ENCODE measurements at places on chromosomes 2 and 18. TPM values are rescaled to one million over a fixed set of nuclear protein-coding genes. Genes with fewer than 3 reads are reported as not detected.

ARHGEF4 gene
- total RNA-seq, result 0.05 TPM

SOWAHC gene
- 0.31 TPM for total RNA-seq

LOXL3 gene
- 2.0 TPM for total RNA-seq

DTNB gene
- total RNA-seq, result 28.9 TPM

DNAJC5G gene
- total RNA-seq, result not detected

DNA sequence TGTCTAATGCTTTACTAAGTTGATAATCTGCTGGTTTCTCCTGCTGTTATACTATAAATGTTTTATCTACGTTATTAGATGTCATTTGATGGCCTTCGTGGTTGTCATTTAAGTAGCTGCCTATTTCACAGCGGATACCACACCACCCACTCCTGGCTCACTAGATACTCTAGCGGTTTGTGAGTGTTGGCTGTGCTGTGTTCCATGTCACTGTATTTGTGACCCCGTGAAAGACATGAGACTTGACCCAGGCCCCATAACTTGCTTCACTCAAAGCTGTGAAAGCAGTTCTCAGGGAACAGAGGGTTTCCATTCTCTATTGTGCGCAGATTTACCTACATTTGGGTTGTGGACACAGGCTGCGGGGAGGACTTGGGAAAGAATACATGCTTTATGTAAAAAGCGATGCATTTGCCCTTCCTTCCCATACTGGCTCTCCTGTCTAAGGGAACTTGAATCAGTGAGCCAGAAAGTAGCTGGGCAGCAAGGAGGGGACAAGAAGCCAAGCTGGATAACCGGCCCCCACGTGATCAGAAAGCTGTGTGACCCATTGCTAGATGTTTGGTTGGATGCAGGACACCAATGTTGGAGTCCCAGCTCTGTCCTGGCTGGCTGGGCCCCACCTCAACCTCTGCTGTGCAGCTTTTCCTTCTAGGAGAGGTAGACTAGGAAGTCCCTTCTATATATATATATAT is 52.2 kb downstream of the PLB1 start:
- no peak overlapping the region for H3K4me3 ChIP-seq
- peaks cover 1% of the 10 kb centered on the region for H3K27me3 ChIP-seq
- peaks cover 38% of the 10 kb centered on the region for H3K4me1 ChIP-seq
- DNase-seq, result no peak
- H3K27ac ChIP-seq, result no peak overlapping the region

DNA sequence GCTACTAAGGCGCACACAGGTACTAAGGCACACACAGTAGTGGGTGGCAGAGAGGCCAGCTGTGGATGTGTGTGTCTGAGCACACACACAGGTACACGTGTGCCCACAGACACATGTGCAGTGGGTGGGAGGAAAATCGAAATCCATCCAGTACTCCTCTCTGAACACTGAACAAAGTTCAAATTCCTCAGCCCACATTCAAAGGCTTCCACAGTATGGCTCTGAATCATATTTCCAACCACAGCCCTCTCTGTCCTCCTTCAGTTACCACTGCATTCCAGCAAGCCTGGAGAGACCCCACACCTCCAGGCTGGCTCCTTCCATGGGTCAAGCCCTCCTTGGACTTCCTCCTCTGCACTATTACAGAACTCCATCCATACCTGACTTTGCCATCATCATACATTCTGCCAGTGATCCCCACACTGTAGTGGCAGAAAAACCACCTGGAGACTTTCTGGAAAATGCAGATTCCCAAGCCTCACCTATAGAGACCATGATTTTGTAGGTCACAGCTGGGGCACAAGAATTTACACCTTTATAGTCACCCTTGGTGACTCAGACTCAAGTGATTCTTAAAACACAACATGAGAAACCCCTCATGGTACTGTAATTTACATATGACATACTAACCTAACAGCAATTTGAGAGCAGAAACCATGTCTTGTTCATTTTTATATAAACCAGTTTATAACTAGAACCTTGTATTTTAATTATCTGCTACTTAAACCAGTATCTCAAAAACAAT is 31.4 kb downstream of the EPG5 start:
- no peak overlapping the region for H3K27ac ChIP-seq
- peaks cover 33% of the 10 kb centered on the region for H3K36me3 ChIP-seq
- no peaks in the 10 kb centered on the region for H3K27me3 ChIP-seq
- H3K4me3 ChIP-seq, result no peak overlapping the region
- no peak for DNase-seq

- H3K27me3 ChIP-seq, result peaks cover 2% of the 10 kb centered on the region
- no peak for DNase-seq
- H3K4me3 ChIP-seq, result no peak overlapping the region
- H3K27ac ChIP-seq, result no peak overlapping the region
- H3K36me3 ChIP-seq, result no peaks in the 10 kb centered on the region
Measured at GRCh38 chr2:214995409-214995808, 143.0 kb downstream of the ABCA12 start.

DNA sequence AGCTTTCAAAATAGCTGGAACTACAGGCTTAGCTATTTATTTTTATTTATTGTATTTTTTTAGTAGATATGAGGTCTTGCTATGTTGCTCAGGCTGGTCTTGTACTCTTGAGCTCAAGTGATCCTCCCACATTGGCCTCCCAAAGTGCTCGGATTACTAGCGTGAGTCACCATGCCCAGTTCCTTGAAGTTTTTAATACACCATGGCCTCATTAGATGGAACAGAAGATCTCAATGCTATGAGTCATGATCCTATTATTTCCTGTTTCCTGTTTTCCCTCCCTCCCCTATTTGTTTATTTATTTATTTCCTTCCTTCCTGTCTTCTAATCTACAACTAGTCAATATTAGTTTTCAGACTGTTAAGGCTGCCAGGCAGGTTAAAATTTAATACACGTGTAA is 309.0 kb downstream of the CMPK2 start:
- no peaks in the 10 kb centered on the region for H3K36me3 ChIP-seq
- DNase-seq, result no peak
- H3K4me3 ChIP-seq, result no peak overlapping the region
- H3K27ac ChIP-seq, result no peak overlapping the region
- no peaks in the 10 kb centered on the region for H3K4me1 ChIP-seq

DNA sequence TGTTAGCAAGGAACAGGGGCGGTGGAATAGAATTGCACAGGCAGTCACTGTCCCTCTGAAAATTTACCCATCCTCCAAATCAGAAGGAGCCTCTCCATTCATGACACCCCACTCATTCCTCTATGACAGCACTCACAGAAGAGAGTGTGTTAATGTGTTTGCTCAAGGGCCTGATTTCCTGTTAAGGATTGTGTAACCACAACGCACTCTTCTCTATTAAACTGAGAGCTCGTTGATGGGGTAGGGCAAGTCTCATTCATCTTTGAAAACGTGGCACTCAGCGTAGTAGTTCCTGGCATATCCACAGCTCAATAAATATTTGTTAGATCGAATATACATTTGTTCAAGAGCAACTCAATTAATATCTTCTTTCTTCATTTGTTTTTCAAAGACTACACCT is 106.4 kb downstream of the VAPA start:
- peaks cover 7% of the 10 kb centered on the region for H3K4me1 ChIP-seq

- no peaks in the 10 kb centered on the region for H3K36me3 ChIP-seq
- no peaks in the 10 kb centered on the region for H3K4me1 ChIP-seq
- no peaks in the 10 kb centered on the region for H3K27me3 ChIP-seq
- no peak overlapping the region for H3K4me3 ChIP-seq
- DNase-seq, result no peak
- no peak overlapping the region for H3K27ac ChIP-seq
Measured at GRCh38 chr18:52963481-52963880, 623.5 kb downstream of the DCC start.

- no peaks in the 10 kb centered on the region for H3K36me3 ChIP-seq
- no peaks in the 10 kb centered on the region for H3K4me1 ChIP-seq
Measured at GRCh38 chr2:102498414-102498813, 25.4 kb downstream of the SLC9A4 start.

DNA sequence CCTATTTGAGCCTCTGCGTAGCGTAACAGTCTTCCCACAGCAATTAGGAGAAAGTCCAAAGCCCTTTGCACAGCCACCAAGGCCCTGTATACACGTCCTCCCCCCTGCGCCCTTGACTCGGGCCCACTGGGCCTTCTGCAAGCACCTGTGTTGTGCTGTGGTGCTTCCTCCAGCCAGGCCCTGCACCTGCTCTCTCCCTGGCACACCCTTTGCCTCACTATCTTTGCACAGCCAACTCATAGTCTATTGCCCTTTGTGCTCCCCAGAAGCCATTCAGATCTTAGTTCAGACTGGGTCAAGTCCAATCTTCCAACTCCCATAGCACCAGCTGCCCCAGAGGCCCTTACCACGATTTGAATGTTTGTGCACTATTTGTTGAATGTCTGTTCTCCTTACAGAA is 271.6 kb upstream of the MGAT5 start:
- DNase-seq, result no peak
- no peaks in the 10 kb centered on the region for H3K27me3 ChIP-seq
- no peaks in the 10 kb centered on the region for H3K4me1 ChIP-seq
- no peak overlapping the region for H3K4me3 ChIP-seq
- H3K27ac ChIP-seq, result no peak overlapping the region
- H3K36me3 ChIP-seq, result no peaks in the 10 kb centered on the region

- no peaks in the 10 kb centered on the region for H3K36me3 ChIP-seq
- no peaks in the 10 kb centered on the region for H3K27me3 ChIP-seq
Measured at GRCh38 chr2:129741623-129742022, 237.8 kb upstream of the RAB6C start.

- H3K36me3 ChIP-seq, result no peaks in the 10 kb centered on the region
- H3K4me3 ChIP-seq, result no peak overlapping the region
- DNase-seq, result no peak
- H3K27me3 ChIP-seq, result peaks cover 2% of the 10 kb centered on the region
Measured at GRCh38 chr2:45191146-45191863, 182.1 kb upstream of the SIX2 start.

GRCh38 chr2:10331702-10332401 is 29.1 kb downstream of the HPCAL1 start:
- peak overlapping the region; percentile 86 for H3K4me3 ChIP-seq
- H3K27ac ChIP-seq, result peak overlapping the region; percentile 95
- H3K27me3 ChIP-seq, result no peaks in the 10 kb centered on the region
- peaks cover 2% of the 10 kb centered on the region for H3K36me3 ChIP-seq
- DNase-seq, result peak; percentile 34

GRCh38 chr2:217951091-217951490 is 51.7 kb downstream of the TNS1 start:
- H3K4me1 ChIP-seq, result no peaks in the 10 kb centered on the region
- DNase-seq, result no peak
- H3K27ac ChIP-seq, result no peak overlapping the region
- H3K36me3 ChIP-seq, result no peaks in the 10 kb centered on the region

- H3K36me3 ChIP-seq, result peaks cover 77% of the 10 kb centered on the region
- peak overlapping the region; percentile 97 for H3K27ac ChIP-seq
- DNase-seq, result no peak
- peak overlapping the region; percentile 32 for H3K4me3 ChIP-seq
Measured at GRCh38 chr2:203730076-203730729, 23.8 kb downstream of the CD28 start.

- H3K27me3 ChIP-seq, result no peaks in the 10 kb centered on the region
- H3K27ac ChIP-seq, result no peak overlapping the region
- H3K4me3 ChIP-seq, result no peak overlapping the region
Measured at GRCh38 chr2:185187421-185187820, 551.2 kb upstream of the FSIP2 start.

DNA sequence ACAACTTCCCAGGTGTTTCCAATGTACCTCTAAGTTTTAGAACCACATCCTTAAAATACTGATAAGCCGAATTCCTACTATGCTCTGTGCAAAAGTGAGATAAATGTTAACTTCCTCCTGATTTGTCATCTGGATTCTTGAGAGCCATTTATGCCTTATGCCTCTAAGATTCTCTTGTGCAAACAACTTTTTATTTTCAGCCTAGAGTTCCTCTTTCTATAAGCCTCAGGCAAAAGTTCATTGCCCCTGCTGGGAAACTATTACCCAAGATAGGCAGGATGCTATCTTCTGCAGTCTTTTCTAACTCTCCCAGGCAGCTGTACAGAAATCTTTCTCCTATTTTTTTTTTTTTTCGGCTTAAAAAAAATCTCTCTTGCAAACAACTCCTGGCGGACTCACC is 216.1 kb downstream of the KCNJ3 start:
- H3K27me3 ChIP-seq, result no peaks in the 10 kb centered on the region
- H3K36me3 ChIP-seq, result no peaks in the 10 kb centered on the region
- no peak overlapping the region for H3K4me3 ChIP-seq

All from activated T-helper 1 cell treated with anti-CD3 and anti-CD28 coated beads, Interleukin-12 subunit alpha, Interleukin-12 subunit beta, Interleukin-2, Interleukin-4 antibody, amounts not matched to agents 30 ng/mL and 10 ng/mL and 1 ng/mL, durations not matched to agents 14 hours and 24 hours and 36 hours (primary cell).